ENCODE measurements at places on chromosomes 3 and 15.

GRCh38 chr3:104101736-104102135, 1265.0 kb upstream of the ALCAM start:
- no peak for DNase-seq

- DNase-seq = no peak
Observed at GRCh38 chr3:55859305-55859704, 372.2 kb upstream of the WNT5A start.

GRCh38 chr3:125073390-125073905, 17.7 kb upstream of the HEG1 start:
- no peak for DNase-seq

GRCh38 chr3:17551895-17552294, 190.5 kb downstream of the TBC1D5 start:
- no peak for DNase-seq

DNA sequence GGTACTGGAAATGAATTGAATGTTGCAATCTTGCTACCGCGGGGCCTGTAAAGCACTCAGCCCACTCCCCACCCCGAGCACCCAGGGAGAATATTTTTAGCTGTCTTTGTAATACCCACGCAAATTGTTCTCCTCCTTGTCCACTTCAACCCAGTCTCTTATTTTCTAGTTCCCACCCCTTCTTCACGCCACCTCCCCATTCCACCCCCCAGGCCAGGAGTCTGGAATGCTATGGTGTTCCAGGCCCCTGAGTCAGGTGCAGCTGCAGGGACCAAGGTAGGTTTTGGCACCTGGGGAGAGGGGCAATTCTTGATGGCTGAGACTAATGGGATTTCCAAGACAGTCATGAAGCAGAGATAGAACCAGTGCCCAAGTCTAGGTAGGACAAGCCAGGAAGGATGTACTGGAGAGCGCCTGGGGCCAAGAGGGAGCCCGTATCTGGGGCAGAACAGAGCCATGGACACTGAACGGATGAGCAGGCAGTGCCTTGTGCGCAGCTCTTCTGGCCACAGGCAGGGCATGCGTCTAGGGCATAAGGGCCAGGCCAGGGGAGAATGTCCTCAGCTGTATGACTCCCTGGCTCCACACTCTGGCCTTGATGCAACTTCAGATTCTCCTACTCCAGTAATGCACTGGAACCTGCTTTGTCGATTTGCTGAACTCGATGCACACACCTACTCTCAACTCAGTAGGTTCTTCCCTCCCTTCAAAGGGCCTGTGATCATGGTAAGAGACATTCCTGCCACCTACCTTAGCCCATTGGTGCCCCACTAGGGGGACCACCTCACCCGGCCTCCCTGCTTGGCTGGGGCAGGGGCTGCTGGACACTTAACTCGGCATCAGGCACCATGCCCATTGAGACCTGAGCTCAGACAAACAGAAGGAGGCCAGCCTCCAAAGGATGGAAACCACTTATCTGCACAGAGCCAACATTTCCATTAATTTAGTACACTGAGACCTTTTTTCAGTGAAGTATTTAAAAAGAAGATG, 34.6 kb upstream of the MAGEF1 start:
- DNase-seq = no peak

GRCh38 chr3:182755712-182756111, 37.6 kb upstream of the ATP11B start:
- DNase-seq = no peak

DNA sequence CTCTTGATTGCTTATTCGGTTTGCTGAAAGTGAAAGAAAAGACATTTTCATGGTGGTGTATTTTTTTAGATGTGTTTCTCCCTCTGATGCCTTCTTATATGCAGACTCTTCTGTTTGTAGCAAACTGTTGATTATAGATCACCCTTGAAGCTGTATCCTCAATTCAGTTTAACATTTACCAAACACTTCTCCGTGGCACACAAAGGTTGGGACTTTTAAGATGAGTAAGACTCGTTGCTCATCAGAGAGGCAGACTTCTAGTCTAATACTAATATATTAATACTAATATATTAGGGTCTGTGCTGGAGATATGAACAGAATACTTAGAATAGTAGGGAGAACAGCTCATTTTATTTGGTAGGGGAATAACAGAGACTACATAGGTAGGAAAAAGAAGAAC, 32.8 kb downstream of the RASA2 start:
- DNase-seq = no peak

DNA sequence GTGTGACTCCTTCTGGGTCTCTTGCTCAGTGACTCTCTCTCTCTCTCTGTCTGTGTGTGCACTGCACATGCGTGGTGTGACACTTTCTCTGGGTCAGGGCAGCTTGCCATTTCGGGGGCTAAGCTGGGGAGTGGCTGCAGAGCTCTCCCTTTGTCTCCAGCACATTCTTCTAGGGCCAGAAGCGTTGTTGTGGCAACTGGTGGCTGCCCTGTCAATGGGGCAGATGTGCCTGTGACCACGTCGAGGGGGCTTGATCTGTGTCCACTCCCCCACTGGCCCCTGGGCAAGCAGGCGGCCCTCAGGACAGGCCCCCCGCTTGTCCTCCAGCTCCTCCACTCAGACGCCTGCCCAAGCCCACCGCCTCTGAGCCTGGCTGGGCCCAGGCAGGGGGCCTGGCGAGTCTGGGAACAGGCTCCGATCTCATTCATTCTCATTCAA, 67.8 kb downstream of the WNT7A start:
- DNase-seq = no peak

DNA sequence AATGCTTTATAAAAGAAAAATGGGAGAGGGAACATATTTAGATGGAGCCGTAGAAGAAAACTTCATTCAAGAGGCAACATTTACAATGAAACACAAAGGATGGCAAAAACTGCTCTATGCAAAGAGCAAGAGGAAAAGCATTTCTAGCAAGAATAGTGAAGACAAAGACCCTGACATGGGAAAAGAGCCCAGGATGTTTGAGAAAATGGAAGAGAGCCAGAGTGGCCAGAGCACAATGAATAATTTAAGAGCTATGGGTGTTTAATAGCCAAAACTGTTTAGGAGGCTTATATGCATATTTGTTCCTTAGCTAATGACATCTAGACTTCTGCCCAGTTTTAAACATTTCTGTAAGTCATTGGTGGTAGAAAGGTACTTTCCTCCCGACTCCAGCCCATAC, 25.4 kb upstream of the SEMA6D start:
- DNase-seq = no peak

- no peak for DNase-seq
Observed at GRCh38 chr15:49875392-49875791, 243.6 kb downstream of the ATP8B4 start.

DNA sequence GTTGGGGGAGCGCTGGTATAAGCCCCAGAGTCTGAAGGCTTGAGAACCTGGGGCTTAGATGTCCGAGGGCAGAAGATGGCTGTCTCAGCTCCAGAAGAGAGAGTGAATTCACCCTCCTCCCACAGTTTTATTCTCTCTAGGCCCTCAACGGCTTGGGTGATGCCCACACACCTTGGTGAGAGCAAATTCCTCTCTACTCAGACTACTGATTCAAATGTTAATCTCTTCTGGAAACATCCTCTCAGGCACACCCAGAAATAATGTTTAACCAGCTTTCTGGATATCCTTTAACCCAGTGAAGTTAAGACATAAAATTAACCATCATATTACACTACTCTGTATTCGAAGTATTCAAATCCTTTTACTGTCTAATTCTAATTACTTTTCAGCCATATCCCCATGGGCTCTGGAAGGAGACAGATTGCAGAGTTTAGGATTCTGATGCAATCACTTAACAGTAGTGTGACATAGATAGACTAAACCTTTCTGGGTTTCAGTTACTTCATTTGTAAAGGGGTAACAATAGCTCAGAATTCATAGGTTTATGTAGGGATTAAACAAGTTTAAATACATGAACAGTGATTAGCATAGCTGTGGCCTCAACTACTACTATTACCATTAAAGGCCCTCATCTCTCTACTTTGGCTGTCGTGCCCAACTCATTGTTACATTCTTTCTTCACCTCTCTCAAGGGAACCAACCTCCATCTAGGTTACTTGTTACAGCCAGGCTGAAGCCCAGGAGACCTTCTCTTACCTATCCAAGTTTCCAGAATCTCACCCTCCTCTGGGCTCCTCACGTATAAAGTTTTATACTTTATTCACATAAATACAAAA, 25.7 kb upstream of the ANO10 start:
- no peak for DNase-seq

DNA sequence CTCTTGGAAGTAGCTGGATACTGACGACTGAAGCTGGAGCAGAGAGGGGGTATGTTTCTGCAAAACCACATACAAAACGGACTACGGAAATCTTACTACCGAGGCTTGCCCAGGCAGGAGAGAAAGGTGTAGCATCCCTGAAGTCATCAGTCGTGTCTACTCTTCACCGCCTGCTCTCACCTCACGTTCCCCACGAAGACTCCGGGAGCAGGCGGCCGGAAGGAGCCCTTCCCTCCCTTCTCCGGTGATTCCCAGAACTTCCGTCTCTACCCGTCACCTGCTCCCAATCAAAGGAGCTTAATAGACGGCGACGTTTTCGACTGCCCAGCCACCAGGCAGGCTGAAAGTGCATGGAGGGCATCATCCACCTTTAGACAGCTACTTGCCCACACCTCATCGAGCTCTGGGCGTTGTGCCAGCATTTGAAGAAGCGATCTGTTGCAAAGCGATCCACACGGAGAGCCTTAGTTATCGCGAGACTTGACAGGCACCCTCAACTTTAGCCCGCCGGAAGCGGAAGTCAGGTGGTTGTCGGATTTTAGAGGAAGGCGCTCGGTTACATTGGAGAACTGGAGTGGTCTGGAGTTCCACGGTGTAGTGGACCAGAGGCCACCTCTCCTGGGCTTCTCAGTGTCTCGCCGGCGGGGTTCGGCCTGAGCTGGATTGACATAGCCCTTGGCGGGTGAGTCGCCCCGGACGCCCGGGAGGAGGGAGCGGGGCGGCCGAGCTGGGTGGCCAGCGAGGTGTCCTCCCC, at the start of gene RAMAC:
Gene RAMAC, plus strand, starts transcription at position 523 of the 754 bp plus-strand sequence. CDS start 2,809 bp downstream, outside the sequence.
- peak; percentile 88 for DNase-seq

DNA sequence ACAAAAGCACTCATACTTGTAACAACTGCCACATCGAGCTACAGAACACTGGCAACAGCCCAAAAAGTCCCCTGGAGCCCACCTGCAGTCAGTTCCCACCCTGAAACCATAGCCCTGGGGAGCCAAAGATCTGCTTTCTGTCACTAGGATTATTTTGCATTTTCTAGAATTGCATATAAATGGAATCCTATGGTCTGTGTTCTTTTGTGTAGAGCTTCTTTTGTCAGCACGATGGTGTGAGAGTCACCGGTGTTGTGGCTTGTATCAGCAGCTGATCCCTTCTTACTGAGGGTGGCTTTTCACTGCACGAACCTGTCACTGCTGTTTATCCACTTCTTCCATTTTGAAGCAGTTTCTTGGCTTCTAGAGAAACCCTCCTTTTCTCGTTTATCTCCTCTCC, 60.1 kb upstream of the PRR23E start:
- no peak for DNase-seq

DNA sequence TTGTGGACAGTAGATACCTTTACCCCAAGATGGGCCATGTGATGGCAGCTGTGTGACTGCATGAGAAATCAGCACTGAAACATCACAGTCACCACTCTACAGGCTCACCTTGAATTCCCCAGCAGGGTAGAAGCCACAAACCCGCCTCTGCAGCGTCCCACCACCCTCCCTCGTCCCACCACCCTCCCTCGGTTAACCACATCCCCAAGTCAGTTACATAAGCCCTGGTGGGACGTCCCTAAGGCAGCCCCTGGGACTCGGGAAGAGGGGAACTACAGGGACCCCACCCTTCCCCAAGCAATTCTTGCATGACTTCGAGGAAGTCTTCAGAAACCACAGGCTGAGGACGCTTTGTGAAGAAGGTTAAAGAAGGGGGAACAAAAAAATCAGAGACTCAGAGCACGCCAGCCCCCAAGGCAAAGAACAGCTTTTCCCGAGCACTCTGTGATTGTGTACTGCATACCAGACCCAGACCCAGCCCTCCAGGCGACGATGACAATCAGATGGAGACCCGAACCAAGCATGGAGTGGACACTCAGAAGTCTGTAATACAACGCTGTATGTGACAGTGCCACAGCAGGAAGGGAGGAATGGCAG, 60.5 kb downstream of the SH3BP5 start:
- DNase-seq = no peak

DNA sequence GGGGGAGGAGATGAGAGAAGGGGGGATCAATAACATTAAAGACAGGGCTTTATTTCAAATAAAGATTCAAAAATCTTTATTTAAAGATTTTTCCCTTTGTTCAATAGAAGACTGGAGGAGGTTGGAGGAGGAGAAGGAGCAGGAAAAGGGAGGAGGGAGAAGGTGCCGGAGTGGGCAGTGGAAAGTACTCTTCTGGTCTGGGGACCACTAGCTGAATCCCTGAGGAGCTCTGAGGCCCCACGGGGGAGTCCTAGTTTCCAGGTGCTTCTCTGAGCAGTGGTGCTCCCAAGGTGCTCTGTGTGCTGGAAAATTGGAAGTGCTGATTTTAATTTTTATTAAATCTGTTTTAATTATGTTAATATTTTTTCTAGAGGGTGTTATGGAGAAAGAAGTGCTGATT, 19.4 kb upstream of the SEMA4B start:
- DNase-seq = no peak

DNA sequence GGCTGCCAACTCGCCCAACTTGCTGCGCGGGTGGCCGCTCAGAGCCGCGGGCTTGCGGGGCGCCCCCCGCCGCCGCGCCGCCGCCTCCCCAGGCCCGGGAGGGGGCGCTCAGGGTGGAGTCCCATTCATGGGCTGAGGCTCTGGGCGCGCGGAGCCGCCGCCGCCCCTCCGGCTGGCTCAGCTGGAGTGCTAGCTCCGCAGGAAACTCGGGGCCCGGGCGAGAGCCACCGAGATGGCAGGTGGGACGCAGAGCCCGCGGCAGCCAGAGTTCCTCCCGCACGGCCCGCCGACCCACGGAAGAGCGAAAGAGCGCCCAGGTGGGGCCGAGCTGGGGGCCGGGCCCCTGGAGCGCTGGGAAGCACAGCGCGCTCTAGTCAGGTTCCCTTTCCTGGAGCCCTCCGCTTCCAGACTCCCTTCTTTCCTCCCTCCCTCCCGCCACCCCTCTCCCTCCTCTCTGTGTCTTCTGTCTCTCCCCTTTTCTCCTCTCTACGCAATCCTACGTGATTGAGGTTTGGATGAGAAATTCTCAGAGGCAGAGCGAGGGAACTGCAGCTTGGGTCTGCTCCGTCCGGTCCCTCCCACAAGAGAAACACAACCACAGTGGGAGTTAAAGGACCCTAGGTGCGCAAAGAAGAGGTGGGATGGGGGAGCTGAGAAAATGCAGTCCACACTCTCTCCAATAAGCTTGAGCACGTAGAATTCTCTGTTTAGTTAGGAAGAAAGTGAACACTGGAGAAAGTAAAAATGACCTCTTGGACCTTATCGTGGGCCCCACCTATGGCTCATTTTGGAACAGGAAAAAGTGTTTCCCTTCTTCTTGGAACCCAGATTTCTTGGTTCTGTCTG, 317.3 kb downstream of the FGF12 start:
- DNase-seq = no peak

DNA sequence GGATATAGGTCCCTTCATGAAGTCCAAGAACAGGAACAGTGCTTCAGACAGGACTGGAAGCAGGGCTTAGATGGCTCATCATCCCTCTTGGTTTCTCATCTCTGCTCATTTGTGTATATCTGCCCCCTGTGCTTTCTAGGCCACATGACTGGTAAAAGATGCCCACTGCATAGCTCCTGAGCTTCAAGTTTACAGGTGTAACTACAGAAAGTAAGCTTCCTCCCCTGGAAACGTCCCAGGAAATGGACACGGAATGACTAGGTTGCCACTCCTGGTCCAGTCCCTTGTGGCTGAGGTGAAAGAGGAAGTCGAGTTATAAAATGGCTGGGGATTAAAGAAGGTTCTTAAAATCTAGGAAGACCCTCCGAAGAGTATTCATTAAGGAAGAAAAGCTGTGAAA, 32.5 kb downstream of the MYO5A start:
- no peak for DNase-seq

GRCh38 chr3:165778456-165778855, 58.8 kb downstream of the BCHE start:
- no peak for DNase-seq
